ENCODE measurements at places on chromosomes 7 and 10. TPM values are rescaled to one million over a fixed set of nuclear protein-coding genes. Genes with fewer than 3 reads are reported as not detected.
A peak's percentile ranks its signal among the peaks of the same experiment; 100 is the strongest.

CTTNBP2 gene
- total RNA-seq, result 1.4 TPM

VAX1 gene
- total RNA-seq, result not detected

NODAL gene
- not detected for total RNA-seq

DPYSL4 gene
- 0.29 TPM for total RNA-seq

DNA sequence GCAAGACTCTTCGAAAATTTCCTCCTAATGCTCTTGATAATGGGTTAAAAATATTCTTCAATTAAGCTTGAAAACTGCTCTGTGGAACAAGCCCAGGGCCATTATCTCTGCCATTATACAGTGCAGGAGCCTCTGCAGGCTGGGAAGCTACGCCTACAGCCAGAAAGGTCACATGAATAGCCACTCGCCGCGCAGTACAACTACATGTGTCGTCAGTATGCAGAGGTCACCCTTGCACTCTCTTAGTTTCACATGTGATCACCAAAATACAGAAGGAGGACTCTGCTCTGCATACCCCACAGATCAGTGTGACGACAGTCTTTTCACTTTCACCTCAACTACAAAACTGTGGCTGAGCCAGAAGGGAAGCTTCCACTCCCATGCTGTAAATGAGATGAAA, 141.8 kb upstream of the C1QL3 start:
- no peaks in the 10 kb centered on the region for H3K36me3 ChIP-seq
- DNase-seq, result no peak
- no peaks in the 10 kb centered on the region for H3K4me1 ChIP-seq
- H3K27ac ChIP-seq, result no peak overlapping the region
- H3K27me3 ChIP-seq, result no peaks in the 10 kb centered on the region

- H3K27me3 ChIP-seq, result peaks cover 59% of the 10 kb centered on the region
- H3K27ac ChIP-seq, result no peak overlapping the region
- no peak for DNase-seq
- peak overlapping the region; percentile 74 for H3K4me3 ChIP-seq
- peaks cover 7% of the 10 kb centered on the region for H3K4me1 ChIP-seq
- no peaks in the 10 kb centered on the region for H3K36me3 ChIP-seq
These were observed 28.2 kb upstream of the BMS1 start for GRCh38 chr10:42754155-42755027.

All from gastrocnemius medialis (tissue), 4 donors.